RWPE2 (cell line): ENCODE measurements at places on chromosomes 7 and 10.

- no peak for DNase-seq
Measured at GRCh38 chr7:144074374-144074773, 4.8 kb downstream of the OR2A25 start.

DNA sequence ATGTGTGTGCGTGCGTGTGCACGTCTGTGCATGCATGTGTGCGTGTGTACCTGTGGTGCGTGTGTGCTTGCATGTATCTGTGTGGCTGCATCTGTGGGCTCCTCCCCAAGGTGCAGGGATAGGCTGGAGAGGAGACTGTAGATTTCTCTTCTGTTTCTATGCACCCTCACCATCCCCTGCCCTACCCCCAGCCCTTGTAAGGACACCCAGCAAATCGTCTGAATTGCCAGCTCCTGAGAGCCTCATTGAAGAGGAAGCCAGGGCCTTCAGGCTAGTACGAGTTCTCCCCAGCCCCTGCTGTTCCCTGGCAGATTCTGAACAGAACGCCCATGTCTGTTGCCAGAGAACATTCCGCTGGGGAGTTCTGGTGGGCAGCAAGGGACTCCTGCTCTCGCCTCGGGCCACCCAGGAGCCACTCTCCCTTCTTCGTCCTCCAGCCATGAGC lies 17.0 kb upstream of the TRIM8 start:
- DNase-seq, result peak; percentile 25

DNA sequence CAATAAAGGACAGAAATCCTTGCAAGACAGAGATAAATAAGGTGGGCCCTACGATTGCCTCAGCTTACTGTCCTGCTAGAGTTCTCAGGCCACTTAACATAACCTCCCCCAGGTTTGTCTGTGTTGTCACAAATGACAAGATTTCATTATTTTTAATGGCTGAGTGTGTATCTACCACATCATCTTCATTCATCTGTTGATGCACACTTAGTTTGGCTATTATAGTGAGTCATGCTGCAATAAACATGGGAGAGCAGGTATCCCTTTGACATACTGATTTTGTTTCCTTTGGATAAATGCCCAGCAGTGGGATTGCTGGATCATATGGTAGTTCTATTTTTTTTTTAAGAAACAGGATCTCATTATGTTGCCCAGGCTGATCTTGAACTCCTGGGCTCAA lies 60.6 kb downstream of the PRTFDC1 start:
- DNase-seq, result no peak

- DNase-seq, result no peak
Measured at GRCh38 chr7:116834815-116835504, 27.4 kb upstream of the CAPZA2 start.

DNA sequence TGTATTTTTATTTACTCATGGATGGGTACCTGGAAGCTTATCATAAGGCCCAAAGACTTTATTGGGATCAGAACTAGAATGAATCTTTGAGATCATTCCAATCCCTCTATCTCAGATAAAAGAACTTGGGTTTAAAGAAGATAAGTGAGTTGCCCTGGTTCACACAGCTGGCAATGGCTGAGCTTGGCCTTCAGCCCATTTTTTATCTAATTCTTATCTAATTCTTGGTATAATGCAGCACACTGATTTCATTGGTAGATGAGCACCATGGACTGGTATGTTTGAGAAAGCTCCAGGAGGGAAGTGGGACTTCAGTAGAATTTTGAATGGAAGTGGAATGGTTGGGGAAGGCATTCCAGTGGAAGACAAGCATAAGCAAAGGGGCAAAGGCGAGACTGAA lies 558.9 kb downstream of the REEP3 start:
- no peak for DNase-seq

DNA sequence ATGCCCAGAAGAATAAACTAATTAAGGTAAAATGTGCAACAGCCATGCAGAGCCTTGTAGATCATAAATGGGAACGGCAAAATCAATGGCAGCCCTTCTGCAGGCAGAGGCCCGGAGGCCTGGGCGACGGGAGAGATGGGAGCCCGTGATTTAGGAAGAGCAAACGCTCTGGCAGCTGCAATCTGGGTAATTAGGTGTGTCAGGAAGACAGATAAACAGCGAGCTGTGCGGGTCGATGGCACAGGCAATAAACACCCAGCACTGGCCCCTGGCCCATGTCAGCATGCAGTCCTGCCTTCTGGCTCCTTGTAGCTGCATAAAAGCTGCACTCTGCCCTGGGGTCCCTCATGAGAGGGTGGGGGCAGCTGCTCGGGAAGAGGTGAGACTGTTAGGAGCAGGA lies 78.0 kb downstream of the GOLGA7B start:
- peak; percentile 15 for DNase-seq

DNA sequence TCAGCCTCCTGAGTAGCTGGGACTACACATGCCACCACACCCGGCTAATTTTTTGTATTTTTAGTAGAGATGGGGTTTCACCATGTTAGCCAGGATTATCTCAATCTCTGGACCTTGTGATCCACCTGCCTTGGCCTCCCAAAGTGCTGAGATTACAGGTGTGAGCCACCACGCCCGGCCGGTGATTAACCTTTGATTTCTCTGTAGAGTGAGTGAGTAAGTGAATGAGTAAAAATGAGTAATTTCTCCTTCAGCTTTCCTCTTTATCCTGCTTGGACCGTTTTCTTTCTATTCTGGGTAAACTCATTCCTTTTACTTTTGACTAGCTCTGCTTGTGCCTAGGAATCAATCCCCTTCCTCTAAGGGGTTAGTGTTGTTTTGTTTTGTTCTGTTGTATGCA lies 36.8 kb downstream of the ST7 start:
- DNase-seq, result no peak

- no peak for DNase-seq
Measured at GRCh38 chr7:69603351-69603750, 5.1 kb downstream of the AUTS2 start.

GRCh38 chr10:46323176-46323575 lies 36.4 kb downstream of the ANTXRL start:
- no peak for DNase-seq

- no peak for DNase-seq
Measured at GRCh38 chr7:55441774-55442522, 76.8 kb downstream of the LANCL2 start.

GRCh38 chr7:150956395-150957132 lies 21.6 kb downstream of the KCNH2 start:
- no peak for DNase-seq
